ENCODE measurements at places on chromosomes 7 and 10.

DNA sequence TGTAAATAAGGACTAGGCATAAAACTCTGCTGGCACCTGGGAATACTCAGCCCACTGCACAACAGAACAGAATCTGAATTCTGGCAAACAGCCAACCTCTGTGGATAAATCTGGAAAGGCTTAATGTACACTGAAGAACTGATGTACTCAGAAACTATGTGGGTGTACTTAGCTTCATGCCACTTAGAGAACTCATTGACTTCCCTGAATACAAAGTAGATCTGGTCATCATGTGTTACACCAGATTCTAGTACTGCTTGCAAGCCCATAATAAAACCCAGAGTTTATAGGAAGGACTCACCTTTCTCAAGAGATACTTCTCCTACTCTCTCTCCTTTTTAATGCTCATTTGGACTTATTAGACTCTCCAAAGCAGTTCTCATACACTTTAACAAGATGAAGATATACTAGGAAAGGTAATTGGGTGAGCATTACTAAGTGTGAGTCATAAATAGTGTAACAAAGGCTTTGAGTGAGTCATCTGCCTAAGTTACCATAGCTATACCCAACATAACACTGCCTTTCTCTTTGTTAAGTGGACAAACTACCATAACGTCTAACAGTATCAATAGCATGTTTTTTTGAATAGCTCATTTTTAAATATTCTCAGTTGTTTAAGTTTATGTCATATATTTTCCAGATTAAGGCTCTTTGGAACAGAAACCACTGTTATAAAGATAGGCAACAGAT lies 309.1 kb downstream of the MDFIC start:
- DNase-seq = no peak

- DNase-seq = peak; percentile 37
Measured at GRCh38 chr7:43196379-43196778, 83.9 kb downstream of the HECW1 start.

DNA sequence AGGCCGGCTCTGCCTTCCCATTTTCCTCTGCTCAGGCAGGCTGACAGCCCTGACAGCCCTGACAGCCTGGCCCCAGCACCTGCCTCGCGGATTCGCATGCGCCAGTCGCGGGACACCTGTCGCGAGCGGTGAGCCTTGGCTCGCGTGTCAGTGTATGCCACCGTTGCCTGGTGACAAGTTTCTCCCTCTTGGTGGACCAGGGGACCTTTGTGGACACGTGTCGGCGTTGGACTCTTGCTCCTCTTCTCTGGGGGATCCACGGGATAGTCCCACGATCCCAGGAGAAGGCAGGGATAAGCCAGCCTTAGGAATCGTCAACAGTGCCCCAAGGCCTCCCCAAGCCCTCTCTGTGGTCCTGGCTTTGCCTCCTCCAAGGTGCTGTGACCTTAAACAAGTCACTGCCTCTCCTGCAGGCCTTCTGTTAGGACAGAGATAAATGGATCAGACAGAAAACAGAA lies 18.1 kb upstream of the ZNF273 start:
- no peak for DNase-seq

- DNase-seq = no peak
Measured at GRCh38 chr7:33750177-33750576, 155.2 kb upstream of the BMPER start.

DNA sequence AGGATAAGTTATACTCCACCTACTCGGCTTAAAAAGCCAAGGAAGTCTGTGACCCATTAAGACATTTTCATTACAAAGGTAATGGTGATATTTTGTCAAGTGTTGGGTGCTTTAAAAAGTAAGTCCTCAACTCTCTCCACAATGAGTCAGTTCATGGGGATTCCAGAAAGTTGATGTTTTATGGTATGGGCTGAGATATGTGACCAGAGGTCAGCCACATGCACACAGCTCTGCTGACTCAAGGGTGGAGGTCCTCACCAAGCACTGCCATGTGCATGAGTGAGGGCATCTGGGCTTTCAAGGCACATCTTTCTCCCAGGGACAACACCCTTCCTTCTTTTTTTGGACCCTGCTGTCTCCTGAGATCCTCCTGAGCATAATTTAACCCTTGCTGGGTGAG lies 292.9 kb downstream of the PTEN start:
- no peak for DNase-seq

- no peak for DNase-seq
Measured at GRCh38 chr10:89565180-89565579, 29.8 kb upstream of the SLC16A12 start.

GRCh38 chr10:17115683-17116082 lies 13.9 kb downstream of the CUBN start:
- DNase-seq = no peak

GRCh38 chr10:62354916-62355315 lies 19.3 kb upstream of the ZNF365 start:
- no peak for DNase-seq

GRCh38 chr7:158395780-158396278 lies 191.8 kb downstream of the PTPRN2 start:
- DNase-seq = no peak

DNA sequence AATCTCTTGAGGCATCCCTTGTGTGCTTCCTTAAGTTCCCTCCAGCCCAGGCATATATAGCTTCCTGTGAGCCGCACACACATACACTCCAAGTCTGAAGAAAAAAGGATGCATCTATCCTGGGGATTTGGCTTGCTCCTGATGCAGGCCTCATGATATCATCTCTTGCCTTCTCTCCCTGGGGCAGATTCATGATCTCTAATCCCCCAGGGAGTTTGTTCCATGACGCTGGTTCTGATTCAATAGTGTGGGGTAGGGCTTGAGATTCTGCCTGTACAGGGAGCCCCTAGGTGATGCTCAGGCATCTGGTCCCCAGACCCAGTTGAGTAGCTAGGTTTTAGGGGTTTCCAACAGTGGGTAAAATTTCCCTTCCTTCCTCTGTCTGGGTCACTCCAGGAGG lies 1.5 kb downstream of the PON1 start:
- DNase-seq = peak; percentile 47

DNA sequence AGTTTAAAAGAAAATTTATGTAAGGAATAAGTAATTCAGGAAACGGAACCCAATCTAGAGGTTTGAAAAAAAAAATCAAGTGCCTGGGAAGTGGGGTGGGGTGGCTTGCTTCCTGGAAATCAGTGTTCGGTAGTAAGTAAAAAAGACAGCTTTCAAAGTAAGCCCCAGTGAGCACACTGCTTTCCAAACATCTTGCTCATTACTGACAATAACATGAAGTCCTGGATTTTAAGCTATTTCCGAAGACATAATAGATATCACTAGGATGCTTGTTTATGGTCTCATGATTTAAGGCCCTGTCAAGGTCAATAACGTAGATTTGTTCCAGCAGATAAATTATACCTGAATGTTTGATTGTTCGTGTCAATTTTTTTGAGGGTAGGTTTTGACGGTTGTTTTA lies 1.3 kb downstream of the STAMBPL1 start:
- DNase-seq = no peak

- no peak for DNase-seq
Measured at GRCh38 chr10:79001082-79001885, 67.5 kb upstream of the ZMIZ1 start.

DNA sequence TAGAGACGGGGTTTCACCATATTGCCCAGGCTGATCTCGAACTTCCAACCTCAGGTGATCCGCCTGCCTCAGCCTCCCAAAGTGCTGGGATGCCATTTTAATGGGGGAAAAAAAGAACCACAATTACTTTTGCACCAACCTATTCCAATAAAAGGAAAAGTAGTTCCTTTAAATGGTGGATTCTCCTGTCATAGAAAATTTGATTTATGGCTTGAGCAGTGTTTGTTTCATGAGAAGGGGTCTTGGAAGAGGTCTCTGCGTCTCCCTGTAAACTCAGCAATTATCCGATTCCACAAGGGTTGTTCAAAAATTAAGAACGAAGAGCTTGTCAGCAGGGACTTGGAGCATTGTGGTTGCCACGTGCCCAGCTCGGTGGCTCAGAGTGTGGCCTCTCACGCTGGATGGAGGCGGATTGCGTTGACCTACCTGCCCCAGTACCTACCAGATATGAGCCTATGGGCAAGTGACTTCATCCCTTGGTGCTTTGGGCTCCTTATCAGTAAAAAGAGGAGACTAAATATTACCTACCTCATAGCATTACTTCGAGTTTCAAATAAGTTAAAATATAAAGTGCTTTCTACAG lies 2.8 kb upstream of the TRIP6 start:
- no peak for DNase-seq

DNA sequence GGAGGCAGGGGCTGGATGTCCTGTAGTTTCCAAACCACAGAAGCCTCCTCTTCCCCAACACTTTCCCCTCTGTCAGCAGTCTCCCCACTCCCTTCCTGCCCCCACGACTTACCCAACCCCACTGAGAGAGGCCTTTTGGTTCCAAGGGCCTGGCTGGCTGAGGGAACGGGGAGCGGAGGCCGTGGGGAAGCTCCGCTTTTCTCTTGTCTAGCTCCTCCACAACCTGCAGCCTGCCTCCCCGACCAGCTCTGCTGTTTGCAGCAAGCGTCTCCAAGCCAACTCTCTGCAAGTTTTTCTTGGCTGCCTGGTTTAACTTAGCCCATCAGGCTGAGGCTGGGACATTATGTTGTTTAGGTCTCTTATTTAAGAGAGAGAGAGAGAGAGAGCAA lies 126.8 kb downstream of the NEURL1 start:
- DNase-seq = no peak

- DNase-seq = no peak
Measured at GRCh38 chr10:71594934-71595571, 124.5 kb downstream of the C10orf105 start.

GRCh38 chr10:56109454-56109853 lies 251.6 kb downstream of the ZWINT start:
- DNase-seq = no peak

GRCh38 chr10:22548344-22548743 lies 166.0 kb downstream of the PIP4K2A start:
- DNase-seq = no peak

DNA sequence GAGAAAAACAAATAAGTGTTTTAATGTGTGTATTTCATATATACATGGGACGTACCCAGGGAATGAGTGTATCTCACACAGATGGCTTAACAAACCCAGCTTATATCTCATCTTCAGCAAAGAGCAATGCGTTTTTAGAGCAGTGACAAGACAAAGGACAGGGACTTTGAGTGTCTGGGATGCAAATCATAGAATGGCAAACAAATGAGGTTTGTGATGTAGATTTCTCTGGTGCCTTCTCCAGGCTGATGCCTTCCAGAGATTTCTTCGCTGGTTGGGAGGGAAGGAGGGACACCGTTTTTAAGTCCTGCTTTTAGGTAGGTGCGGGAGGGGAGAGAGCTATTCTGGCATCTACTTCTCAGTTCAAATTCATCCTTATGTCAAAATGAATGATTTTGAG lies 16.6 kb downstream of the LANCL2 start:
- DNase-seq = no peak

GRCh38 chr10:29736366-29737073 lies 101.7 kb upstream of the SVIL start:
- DNase-seq = peak; percentile 51

- no peak for DNase-seq
Measured at GRCh38 chr10:24115403-24115802, 93.5 kb upstream of the KIAA1217 start.

- no peak for DNase-seq
Measured at GRCh38 chr10:96656198-96656577, 64.1 kb downstream of the PIK3AP1 start.

- no peak for DNase-seq
Measured at GRCh38 chr10:5641501-5641900, 24.9 kb downstream of the ASB13 start.

DNA sequence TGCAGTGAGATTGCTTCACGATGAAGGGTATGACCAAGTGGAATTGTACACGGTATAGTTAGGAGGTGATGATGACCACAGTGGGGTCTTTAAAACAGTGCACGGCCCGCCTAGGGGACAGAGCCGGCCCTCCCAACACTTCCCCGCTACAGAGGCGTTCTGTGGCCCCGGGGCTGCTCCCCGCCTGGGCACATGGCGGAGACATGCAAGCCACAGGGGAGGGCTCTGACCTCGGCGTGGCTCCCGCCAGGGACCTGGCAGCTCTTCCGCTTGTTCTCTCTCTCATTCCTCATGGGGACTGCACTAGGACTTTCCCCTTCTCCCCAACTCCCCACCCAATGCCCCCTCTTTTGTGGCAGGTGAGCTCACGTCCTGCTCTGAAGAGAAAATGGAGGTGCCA lies 393.8 kb downstream of the DNAJB6 start:
- DNase-seq = no peak

GRCh38 chr7:115475761-115476385 lies 554.0 kb downstream of the MDFIC start:
- no peak for DNase-seq

Data from T1000 (cell line).